Activated naive CD8-positive, alpha-beta T cell treated with anti-CD3 and anti-CD28 coated beads, Interleukin-2, amount 50 U/mL, for 16 hours (primary cell): ENCODE measurements at places on chromosomes 7 and 10.

DNA sequence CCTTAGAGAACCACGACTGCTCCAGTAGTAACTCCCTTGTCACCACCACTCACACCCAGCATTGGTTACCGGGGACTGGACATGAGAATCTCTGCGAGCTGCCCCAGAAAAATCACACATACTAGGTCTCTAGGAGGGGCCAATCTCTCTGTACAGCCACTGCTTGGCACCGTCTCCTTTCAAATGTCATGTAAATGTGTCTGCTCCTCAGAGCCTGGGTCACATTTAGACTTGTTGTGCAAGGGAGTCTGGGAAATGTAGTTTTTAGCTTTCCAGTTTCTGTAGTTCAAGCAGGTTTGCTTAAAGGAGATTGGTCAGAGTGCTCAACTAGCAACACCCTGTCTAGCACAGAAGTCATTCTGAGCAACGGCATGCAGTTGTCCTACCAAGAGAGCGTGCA is 60.0 kb downstream of the CHN2 start:
- DNase-seq: no peak

- no peak for DNase-seq
These were observed 69.3 kb downstream of the DLG5 start for GRCh38 chr10:77857272-77857671.

GRCh38 chr10:69718951-69719350 is 82.8 kb upstream of the COL13A1 start:
- no peak for DNase-seq

DNA sequence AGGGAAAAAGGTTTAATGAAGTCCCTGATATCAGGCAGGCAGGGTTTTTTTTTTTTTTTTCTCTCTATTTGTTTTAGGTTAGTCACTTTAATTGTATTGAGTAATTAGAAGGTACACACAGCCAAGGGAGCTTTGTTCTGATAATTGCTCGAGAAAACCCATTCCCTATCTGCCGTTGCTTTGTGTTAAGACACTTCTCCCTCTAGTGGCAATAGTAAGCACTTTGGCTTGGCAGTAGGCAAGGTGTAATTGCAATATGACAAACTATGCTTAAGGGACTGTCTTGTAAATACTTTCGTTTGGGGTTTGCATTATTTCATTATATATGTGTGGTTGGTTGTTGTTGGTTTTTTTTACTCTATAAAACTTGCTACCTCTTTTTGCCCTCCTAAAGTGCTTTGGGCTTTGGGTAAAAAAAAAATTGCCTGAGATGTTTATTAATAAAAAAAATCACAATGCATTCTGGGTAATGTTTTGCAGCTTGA is 113.4 kb downstream of the BTRC start:
- DNase-seq: no peak

GRCh38 chr7:143485500-143485899 is 7.8 kb downstream of the TAS2R41 start:
- no peak for DNase-seq

- no peak for DNase-seq
These were observed 15.3 kb upstream of the ADD3 start for GRCh38 chr10:109992485-109992884.

DNA sequence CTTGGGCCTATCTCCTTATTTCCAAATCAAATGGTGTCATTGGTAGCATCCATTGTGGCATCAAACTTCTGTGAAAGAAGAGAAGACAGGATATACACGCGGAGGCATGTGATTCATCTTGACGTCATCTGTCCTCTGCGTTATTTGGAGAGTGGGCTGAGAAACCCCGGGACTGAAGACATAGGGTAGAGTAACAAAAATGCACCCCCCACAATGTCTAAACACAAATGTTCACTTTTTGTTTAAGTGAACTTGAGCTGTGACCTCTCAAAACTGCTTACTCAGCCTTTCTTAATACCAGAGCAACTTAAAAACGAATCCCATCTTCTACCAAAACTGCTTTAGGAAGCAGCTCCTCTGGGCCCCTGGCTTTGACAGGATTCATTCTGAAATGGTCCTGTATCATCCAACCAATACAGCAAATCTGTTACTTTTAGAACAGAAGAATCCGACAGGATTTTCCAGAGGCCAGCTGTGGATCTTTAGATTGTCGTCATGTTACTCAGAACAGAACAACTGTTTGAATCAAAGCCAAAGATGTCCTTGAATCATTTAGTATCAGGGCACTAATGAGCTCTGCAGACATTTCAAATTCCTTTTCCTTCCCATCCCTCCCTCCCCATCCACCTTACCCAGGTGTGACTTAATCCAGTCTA is 438.1 kb downstream of the SUGCT start:
- DNase-seq: no peak

DNA sequence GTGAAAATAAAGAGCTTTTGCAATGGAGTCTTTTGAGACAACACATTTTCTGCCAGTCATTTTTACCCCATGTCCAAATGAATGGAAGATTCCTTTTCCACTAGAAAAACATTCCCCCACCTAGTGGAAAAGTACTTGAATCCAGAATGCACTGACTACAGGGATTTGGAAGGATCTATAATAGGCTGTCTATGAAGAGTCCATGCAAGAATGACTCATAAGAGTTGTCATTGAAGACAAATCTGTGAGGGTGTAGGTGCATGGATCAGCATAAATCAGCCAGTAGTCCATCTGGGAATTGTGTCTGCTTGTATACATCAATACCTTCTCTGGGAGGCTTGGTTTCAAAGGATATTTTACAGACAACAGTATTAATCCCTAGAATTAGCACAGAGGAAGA is 32.5 kb upstream of the TRUB1 start:
- DNase-seq: no peak

- DNase-seq: no peak
These were observed 36.6 kb downstream of the SCIN start for GRCh38 chr7:12607134-12607533.

DNA sequence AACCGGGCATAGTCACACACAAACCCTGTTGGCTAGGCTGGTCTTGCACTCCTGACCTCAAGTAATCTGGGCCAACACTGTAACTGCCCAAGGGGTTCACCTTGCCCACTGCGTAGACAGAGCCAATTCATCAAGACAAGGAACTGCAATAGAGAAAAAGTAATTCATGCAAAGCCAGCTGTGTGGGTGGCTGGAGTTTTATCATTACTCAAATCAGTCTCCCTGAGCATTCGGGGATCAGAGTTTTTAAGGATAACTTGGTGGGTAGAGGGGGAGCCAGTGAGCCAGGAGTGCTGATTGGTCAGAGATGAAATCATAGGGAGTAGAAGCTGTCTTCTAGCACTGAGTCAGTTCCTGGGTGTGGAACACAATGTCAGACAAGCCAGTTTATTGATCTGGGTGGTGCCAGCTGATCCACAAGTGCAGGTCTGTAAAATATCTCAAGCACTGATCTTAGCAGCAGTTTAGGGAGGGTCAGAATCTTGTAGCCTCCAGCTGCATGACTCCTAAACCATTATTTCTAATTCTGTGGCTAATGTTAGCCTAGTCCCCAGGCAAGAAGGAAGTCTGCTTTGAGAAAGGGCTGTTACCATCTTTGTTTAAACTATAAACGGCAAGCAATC is 15.6 kb upstream of the FXYD4 start:
- no peak for DNase-seq

GRCh38 chr10:77555591-77556212 is 81.9 kb downstream of the KCNMA1 start:
- DNase-seq: no peak

DNA sequence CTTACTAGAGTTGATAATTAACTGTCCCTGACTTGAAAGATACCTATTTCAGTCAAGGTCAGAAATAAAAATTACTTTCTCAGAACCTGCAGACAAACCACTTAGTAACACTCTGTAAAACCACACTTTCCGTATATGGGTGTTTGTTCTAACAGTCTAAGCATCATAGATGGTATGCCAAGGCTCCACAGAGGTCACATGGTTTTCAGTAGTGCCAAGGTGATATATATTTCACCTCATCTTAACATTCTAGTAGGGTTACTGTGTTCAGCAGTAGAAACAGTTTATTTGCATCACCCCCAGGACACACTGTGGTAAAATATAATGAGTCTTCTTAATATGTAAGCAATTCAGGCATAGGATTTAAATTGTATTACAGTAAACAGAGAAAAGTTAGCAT is 61.5 kb downstream of the KCND2 start:
- no peak for DNase-seq

DNA sequence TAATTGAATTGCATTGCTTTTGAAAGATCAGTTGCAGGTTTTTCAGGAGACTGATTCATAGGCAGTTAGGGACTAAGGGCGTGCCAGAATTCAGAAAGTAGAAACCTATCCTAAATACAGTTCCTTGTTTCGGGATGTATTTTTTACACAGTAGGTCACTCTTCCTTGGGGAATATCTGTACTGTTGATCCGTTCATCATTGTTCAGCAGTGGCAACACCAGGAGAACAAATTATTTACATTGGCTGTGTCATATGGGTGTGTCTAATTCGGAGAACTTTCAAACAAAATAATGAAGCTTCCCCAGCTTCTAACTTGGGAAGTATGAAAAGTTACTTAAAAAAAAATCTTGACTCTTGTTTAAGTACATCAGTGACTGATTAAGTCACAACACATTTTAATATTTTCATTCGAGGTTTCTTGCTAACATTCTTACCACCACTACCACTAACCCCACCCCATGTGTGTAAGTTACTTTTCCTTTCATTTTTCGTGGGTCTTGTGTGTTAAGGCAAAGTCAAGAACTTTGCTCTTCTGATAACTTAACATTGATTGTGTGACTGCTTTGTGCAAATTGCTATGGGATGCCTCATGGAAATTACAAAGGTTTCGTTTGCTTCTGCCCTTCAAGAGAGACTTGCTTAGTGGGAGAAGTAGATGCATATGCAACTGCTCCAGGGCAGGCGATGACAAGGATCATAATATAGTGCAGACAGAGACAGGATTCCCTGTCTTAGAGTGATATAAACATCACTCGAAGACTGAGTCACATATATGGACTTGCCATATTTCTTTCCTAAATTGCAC is 43.8 kb upstream of the RPA3 start:
- DNase-seq: no peak

DNA sequence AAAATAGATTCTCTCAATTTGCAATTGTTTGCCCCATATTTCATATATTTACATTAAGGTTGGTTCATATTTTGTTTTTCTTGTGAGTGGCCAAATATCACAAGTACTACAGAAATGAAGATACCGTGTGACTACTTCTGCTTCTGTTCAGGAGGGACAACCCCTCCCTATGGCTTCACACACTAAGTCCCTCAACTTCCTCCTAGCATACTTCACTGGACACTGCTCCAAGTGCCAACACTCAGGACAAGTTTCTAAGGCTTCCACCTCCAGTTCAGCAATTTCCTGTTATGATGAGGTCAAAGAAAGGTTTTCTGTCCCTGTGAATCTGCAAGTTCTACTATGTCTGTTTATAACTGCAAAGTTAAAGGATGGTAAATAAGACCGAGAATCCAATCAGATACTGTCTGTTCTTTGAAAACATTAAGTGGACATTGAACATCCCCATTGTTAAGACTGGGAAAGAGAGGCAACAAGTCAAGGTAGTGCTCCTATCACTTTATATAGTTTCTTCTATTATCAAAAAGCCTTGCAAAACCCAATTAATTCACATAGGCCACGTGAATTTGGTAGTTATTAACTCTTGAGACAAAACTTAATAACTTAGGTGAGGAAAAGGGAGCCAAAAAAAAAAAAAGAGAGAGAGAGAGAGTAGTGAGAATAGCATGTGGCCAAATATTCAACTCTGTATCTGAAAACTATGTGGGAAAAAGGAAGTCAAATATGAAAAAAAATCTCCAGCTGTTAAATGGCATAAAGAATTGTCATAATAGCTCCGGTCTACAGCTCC is 81.3 kb upstream of the DKK1 start:
- no peak for DNase-seq

DNA sequence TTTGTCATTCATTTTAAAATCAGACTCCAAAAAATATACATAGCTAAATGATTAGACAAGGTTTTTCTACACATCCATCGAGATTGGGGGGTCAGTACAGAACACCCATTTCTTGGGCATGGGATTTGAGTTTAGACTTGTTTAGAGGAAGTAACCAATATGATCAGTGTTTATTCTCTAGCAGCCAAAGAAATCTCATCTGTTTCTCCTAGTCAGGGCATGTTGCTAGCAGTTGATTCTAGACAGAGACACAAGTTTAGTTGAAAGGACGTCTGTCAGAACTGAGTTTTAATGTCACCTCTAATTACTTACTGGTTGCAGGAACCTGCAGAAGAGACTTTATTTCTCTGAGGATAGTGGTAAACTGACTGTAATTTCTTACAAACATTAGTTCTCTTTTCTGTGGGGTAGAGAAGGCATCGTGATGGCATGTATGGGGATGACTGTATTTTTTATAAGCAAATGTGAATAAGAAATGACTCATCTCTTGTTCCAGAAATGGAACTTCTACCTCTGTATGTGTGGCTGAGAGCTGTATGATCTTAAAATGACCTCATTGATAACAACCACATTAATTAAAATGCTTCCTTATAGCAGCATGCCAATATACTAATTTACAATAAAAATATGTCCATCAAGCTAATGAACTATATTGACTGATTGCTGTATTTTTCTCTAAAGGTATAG is 30.6 kb upstream of the RHOBTB1 start:
- DNase-seq: no peak

DNA sequence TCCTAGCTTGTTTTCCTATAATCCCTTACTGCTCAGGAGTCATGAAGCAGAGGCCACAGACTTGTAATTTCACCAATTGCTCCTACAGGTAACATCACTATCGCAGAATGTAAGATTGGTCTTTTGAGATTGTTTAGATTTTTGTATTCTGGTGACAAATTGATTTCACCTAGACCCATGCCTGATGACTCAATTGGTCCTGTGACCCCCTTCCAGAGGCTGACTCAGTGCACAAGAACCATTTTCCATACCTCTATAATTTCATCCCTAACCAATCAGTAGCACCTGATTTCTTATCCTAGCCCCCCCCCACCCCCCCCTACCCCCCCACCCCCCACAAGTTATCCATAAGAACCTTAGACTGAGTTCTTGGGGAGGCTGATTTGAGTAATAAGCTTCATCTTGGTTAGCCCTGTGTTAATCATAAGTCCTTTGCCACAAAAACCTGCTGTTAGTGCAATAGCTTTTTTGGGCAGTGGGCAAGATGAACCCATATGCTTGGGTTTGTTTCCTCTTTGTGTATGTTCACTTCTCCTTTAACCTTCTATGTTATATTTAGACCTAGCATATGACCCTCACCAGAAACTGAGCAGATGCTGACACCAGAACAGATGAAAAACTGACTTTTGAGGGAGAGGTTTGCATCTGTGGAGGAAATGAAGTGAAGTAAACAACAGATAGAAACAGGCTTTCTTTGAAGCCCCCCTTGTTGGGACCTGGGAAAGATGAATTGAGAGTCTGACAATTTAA is 187.1 kb downstream of the KIF20B start:
- no peak for DNase-seq

DNA sequence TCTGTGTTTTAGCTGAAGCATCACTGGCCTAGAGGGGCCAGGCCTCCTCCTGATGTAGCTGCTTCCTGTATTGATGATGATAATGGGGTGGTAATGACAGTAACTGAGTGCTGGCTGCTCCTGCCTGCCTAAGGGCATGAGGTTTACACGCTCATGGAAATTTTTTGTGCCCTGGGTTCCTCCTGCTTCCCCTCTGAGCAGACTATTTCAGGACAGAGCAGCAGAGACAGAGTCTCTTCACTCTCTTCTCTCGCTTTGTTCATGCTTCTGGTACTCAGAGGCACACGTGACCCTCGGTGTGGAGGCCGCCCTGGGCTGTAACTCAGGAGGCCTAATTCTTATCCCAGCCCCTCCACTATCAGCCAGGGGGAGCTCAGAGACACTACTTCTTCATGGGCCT is 27.9 kb downstream of the LRRC20 start:
- DNase-seq: no peak
